Keratinocyte (primary cell): ENCODE measurements at places on chromosomes 3 and 15. TPM values are rescaled to one million over a fixed set of nuclear protein-coding genes. Genes with fewer than 3 reads are reported as not detected.

GRCh38 chr3:127665586-127665985, 7.2 kb upstream of the ABTB1 start:
- H3K36me3 ChIP-seq = no peaks in the 10 kb centered on the region
- H3K27me3 ChIP-seq = no peaks in the 10 kb centered on the region
- DNase-seq = no peak
- no peak overlapping the region for H3K27ac ChIP-seq

- H3K36me3 ChIP-seq = no peaks in the 10 kb centered on the region
- H3K27me3 ChIP-seq = no peaks in the 10 kb centered on the region
- H3K27ac ChIP-seq = no peak overlapping the region
- no peak for DNase-seq
- no peak overlapping the region for H3K4me3 ChIP-seq
These were observed 35.5 kb downstream of the MDFIC2 start for GRCh38 chr3:70276901-70277300.

DNA sequence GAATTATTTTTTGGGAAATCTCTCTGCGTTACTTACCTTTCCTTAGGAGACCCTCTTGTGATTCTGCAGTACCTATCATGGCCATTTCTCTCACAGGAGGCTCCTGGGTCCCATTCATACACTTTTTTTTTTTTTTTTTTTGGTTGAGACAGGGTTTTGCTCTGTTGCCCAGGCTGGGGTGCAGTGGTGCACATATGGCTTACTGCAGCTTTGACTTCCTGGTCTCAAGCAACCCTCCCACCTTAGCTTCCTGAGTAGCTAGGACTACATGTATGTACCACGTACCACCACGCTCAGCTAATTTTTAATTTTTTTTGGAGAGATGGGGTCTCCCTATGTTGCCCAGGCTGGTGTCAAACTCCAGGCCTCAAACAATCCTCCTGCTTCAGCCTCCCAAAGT, 36.1 kb downstream of the TRAK1 start:
- H3K4me1 ChIP-seq = peaks cover 46% of the 10 kb centered on the region
- no peaks in the 10 kb centered on the region for H3K27me3 ChIP-seq
- H3K4me3 ChIP-seq = no peak overlapping the region

- H3K4me3 ChIP-seq = no peak overlapping the region
These were observed 223.6 kb downstream of the CACNA2D3 start for GRCh38 chr3:54345847-54346375.

DNA sequence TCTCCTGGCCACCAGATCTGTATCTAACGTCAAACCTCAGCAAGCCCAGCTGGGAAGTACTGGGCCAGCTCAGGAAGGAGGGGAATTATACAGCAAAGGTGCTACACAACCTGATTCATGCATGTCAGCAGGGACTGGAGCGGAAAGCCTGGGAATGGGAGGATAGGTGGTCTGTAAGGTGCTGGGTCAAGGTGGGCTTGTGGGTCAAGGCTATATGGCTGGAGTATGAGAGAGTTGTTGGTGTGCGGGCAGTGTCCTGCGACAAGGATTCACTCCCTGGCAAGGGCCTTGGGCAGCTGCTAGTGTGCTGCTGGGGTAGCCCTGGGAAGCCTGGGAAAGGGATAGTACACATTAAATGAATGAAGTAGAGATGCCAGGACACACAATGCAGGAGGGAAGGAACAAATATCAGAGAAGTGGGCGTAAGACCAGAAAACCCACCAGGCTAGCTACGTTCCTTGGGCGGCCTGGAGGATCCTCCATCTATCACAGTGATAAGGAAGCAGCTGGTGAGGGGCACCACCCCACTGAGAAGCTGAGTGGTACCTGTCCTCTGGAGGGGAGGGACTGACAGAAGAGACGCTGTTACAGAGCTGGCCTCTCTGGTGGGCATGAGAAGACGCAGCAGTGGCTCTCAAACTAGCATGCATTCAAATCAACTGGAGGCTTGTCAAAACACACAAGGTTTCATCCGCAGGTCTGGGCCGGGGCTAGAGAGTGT, 8.5 kb upstream of the SYNM start:
- no peak overlapping the region for H3K4me3 ChIP-seq
- H3K4me1 ChIP-seq = no peaks in the 10 kb centered on the region

DNA sequence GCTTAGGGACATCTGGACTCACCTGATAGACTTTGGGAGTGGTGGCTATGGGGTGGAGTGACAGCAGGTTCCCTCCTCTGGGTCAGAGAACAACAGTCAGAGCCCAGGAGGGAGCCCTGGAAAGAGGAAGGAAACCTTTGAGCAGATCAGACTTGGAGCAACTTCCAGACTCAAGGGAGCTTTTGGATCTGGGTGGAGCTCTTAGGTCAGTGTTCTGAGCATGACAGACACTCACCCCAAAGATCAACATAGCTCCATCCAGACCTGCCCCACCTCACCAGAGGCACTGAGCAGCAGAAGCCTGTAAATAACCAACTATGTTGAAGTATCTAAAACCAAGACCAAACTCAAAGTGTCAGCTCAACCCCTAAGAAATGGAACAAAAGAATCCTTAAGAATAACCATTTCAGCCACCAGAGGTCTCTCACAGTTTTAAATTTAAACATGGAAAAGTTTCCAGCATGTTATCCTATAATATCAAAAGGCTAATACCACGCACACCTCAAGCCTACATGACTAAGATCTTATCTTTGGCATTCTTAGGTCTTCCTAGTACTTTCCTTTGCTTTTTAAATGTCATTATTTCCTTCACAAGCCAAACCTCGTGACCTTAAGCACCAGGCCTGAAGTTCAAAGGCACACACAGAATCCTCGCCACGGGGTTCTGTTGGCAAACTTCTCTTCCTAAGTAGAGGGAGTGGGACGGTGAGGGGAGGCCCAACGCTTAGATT, 56.4 kb downstream of the UMPS start:
- peaks cover 20% of the 10 kb centered on the region for H3K4me1 ChIP-seq
- no peak overlapping the region for H3K4me3 ChIP-seq
- H3K36me3 ChIP-seq = peaks cover 13% of the 10 kb centered on the region
- H3K27ac ChIP-seq = no peak overlapping the region
- no peaks in the 10 kb centered on the region for H3K27me3 ChIP-seq

DNA sequence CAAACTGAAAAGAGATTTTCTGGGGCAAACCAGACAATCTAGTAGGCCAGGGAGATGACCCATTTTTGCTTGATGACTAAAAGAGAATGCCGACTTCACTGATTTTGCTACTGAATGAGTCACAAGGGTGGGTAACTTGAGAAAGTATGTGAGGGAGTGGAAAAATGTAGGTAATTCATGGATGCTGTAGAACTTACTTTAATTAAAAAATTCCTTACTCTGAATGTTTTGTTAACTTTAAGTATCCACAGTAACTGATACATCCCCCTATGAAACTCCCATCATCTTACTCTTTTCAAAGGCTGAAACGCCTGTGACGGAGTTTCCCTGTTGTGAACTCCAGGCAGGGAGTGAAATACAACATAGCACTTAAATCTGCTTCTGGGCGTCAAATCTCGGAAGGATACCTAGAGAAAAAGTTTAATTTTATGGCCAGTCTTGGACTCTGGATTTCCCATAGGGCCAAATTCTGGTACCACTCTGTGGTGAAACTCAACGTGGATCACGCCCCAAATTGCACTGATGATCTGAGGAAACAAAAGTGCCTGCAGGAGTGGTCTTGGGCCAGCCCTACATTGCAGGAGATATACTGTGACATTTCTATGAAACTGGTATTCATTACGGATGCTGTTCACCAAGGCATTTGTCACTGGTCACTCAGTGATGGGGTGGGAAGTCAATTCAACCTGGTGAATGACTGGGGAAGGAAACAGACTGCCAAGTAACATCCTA, 24.0 kb downstream of the GOLIM4 start:
- H3K4me1 ChIP-seq = peaks cover 21% of the 10 kb centered on the region
- H3K27me3 ChIP-seq = no peaks in the 10 kb centered on the region
- DNase-seq = peak; percentile 59
- peak overlapping the region; percentile 80 for H3K27ac ChIP-seq
- H3K36me3 ChIP-seq = no peaks in the 10 kb centered on the region
- no peak overlapping the region for H3K4me3 ChIP-seq

- peaks cover 22% of the 10 kb centered on the region for H3K4me1 ChIP-seq
- peaks cover 4% of the 10 kb centered on the region for H3K36me3 ChIP-seq
- peak overlapping the region; percentile 59 for H3K27ac ChIP-seq
- no peak for DNase-seq
- no peaks in the 10 kb centered on the region for H3K27me3 ChIP-seq
- H3K4me3 ChIP-seq = no peak overlapping the region
These were observed 7.0 kb downstream of the TLR9 start for GRCh38 chr3:52218454-52218853.

The MGA gene
- polyA plus RNA-seq = 4.3 to 6.3 TPM (median 5.4 TPM) in 3 replicates

The NANOGP8 gene
- 0.12 TPM in 1 of 3 replicates, not detected in the others for polyA plus RNA-seq

The GPR15 gene
- polyA plus RNA-seq = 0.05 TPM in 1 of 3 replicates, not detected in the others
